Activated CD8-positive, alpha-beta memory T cell treated with anti-CD3 and anti-CD28 coated beads for 1 hour (primary cell): ENCODE measurements at places on chromosomes 5 and 9.

DNA sequence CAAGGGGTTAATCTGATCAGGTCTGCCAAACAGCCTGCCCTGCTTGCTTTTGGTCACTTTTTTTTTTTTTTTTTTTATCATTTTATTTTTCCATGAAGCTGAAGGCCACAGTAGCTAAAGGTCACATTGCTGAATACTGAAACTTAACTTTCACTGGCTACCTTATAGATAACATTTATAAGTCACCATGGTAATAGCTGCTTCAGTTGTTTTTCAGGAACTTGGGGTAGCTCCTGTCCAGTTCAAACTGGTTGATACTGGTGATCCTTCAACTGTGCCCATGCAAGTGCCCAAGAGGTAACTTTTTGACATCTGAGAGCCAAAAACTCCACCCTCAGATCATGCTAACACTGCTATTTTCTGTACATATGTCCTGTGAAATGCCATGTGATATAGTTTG is 68.3 kb upstream of the RGS7BP start:
- DNase-seq = no peak

DNA sequence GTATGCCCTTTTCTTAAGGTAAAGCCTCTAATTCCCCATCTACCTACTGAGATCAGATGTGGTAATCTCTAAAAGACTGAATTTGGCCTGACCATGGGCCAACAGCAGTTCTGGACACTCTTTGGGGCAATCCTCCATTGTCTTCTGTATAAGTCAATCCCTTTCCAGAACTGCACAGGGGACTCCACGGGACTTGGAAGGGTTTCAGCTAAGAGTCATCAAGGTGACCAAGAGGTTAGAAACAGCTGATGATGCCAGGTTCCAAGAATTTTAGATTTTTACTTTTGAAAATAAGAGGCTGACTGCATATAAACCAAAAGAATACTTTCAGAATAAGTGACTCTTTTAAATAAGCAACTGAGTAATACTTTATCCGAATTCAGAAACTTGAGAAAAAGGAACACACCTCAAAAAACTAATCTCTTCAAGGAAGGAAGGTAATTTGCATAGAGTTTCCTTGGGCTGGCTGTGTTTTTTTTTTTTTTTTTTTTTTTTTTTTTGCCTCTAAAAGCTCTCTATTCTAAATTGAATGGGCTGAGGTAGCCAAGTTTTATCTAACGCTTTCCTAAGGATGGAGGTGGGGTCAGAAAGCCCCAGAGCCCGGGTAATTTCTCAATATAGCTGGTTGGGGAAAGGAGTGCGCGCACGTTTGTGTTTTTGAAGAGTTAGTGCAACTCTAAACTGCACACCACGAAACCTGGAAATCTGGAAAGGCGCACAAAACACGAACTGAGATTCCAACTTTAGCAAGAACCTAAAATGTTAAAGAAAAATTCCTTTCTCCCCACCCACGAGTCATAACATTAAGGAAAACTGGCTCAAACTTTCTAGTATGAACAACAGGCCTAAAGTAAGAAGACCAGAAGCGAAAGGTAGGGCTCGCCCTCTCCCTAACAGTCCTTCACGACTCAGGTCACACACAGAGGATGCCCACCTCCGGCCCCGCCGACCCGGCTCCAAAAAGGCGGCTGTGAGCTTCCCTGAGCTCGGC is 1.3 kb downstream of the VCP start:
- no peak for DNase-seq

DNA sequence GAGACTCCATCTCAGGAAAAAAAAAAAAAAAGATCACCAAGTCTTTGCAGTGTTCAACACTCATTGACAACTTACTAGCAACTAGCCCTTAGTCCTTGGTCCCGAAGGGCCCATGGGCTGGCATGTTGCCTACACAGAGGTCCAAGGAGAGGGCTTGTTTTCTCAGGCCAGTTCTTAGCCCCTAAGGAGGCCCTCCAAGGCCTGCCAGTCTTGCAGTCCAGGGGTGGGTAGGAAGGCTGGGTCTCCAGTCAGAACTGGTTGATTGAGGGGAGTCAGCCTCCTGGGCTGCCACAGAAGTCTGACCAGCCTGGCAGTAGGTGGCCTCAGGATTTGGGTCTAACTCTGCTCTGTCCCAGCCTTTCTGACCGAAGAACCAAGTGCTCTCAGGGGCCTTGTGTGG is 32.7 kb downstream of the IER5L start:
- DNase-seq = no peak

- no peak for DNase-seq
These were observed 200.4 kb downstream of the LRRC70 start for GRCh38 chr5:62779010-62779422.

- no peak for DNase-seq
These were observed 128.7 kb upstream of the BOD1 start for GRCh38 chr5:173745123-173745522.

DNA sequence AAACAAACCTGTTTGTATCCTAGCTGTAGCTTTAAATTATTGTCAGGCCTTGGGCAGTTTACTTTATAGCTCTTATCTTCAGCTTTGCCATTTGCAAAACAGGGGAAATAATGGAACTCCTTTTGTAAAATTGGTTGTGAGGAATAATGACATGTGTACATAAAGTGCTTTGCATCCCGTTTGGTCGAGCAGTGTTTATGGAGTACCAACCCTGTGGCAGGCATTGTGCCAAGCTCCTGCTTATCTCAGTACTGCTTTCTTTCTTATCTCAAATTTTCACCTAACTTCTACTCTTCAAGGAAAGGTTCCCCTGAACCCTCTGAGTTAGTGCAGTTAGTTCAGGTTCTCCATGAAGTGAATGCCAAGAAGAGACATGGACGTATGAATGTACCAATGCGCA is 9.4 kb upstream of the TENT2 start:
- DNase-seq = no peak

DNA sequence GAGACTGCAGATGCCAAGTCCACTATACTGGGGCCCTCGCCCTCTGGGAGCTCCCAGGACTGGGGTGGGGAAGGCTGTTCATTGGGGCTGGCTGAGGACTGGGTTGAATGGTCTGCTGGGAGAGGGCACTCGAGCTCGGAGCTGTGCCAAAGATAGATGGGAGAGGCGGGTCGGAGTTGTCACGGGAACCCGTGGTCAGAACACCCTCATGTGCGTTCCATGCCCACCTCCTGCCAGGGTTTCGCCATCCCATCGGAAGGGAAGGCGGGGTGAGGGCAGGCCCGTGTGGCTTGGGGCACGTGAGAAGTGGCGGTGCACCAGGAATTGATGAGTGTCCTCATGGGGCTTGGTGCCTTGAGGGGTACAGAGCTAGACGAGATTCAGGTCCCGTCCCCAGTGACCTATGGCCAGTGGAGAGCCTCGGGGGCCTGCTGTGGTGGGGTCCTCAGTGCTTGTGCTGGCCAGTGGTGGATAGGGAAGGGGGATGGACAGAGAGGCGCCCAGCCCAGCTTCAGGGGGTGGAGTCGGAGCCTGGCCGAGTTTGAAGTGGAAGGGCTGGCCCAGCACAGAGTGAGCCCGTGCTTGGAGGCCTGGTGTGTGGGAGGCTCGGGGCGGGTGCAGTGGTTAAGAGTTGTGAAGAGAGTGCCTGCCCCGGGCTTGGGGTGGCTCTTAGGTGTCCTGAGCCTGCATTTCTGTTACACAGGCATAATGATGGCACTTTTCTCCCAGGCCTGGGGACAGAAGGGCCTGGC is 4.3 kb downstream of the CACFD1 start:
- no peak for DNase-seq
